ENCODE measurements at places on chromosomes 2 and 18. TPM values are rescaled to one million over a fixed set of nuclear protein-coding genes. Genes with fewer than 3 reads are reported as not detected.

The CRYGC gene
- not detected for total RNA-seq

The APOB gene
- total RNA-seq: under 0.01 TPM

The IKZF2 gene
- total RNA-seq: 5.1 TPM

The RAB11FIP5 gene
- 17.6 TPM for total RNA-seq

The KIAA2012 gene
- total RNA-seq: under 0.01 TPM

The LIMS2 gene
- total RNA-seq: 3.1 TPM

All from smooth muscle cell of bladder (primary cell).